Stimulated activated CD4-positive, alpha-beta T cell treated with anti-CD3 and anti-CD28 coated beads, Interleukin-1b, Interleukin-23, amount 100 ng/mL, for 24 hours (primary cell): ENCODE measurements at places on chromosomes 11 and 22.

DNA sequence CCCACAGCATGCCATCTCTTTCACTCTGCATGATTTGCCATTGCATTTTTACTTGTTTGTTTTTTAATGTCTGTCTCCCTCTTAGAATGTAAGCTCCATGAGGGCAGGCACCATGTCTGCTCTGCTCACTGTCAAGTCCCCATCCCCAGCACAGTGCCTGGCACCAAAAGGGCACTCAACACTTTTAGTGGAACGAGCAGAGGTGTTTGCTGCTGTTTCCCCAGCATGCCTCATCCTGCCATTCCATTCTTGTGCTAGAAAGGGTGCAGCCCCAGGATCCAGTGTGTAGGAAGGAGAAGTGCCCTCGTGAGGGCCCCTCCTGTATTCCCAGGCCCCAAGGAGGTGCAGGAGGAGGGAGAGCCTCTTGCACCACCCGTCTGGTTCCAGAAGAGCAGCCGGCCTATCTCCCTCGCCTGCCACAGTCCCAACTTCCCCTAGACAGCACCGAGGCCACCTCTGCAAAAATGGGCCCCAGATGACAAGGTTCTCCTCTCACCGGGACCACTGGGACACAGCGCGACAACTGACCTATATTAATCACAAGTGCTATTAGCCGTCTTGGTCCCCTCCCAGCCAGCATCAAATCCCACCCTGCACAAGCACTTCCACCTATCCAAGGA, 33.3 kb upstream of the CACNG2 start:
- DNase-seq: no peak

- no peak for DNase-seq
These were observed 14.4 kb downstream of the EMID1 start for GRCh38 chr22:29219881-29220670.

DNA sequence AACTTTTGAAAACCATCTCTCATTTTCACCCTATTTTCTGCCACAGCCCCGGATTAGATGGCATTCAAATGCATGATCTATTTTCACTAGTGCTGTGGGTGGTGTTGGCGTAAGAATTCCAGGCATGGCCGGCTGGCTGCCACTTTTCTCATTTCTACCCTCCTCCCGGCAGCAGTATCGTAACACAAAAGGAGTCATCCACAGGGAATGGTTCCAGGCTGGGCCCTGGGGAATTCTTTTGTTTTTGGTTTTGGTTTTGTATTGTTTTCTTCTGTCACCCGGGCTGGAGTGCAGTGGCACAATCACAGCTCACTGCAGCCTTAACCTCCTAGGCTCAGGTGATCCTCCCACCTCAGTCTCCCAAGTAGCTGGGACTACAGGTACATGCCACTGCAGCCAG, 13.8 kb downstream of the JAML start:
- DNase-seq: no peak

DNA sequence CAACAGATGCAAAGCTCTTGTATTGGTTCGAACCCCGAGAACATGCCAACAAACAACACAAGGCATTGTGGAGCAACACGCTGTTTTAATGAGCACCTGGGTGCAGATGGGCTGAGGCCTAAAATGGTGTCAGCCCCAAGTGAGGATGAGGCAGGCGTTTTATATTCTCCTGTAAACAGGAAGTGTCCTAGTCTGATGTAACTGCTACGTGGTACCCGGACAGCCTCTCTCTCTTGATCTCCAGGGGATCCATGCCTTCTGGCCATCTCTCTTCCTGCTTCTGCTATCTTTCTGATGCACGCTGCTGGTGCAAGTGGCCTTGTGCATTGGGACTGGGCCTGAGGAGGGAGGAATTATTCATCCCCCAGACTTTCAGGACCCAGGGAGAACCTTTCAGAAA, 19.4 kb upstream of the VSTM5 start:
- no peak for DNase-seq

- DNase-seq: no peak
These were observed 123.0 kb downstream of the TRIM44 start for GRCh38 chr11:35785287-35786167.
